ENCODE measurements at places on chromosomes 6 and 20.

DNA sequence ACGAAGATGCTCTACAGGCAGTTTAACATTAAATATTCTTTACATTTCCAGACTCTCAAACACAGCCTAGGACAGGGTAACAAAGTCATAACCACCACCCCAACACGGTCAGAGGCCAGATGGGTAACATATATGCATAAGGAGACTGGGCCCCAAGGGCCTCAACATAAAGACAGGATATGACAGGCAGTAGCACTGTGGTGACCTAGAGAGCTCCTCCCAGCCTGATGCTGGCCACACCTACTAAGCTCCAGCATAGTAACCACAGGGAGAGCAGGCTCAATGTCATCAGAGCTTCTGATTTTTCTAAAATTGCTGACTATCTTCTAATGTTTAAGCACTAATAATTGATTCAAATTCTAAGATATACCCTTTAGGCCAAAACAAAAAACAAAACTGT, 21.7 kb downstream of the SMLR1 start:
- DNase-seq: peak; percentile 5

- DNase-seq: no peak
Measured at GRCh38 chr6:132490024-132490423, 22.9 kb downstream of the STX7 start.

GRCh38 chr6:150636808-150637207, 37.1 kb downstream of the PLEKHG1 start:
- no peak for DNase-seq

GRCh38 chr6:44177691-44178423, 19.2 kb downstream of the CAPN11 start:
- no peak for DNase-seq

DNA sequence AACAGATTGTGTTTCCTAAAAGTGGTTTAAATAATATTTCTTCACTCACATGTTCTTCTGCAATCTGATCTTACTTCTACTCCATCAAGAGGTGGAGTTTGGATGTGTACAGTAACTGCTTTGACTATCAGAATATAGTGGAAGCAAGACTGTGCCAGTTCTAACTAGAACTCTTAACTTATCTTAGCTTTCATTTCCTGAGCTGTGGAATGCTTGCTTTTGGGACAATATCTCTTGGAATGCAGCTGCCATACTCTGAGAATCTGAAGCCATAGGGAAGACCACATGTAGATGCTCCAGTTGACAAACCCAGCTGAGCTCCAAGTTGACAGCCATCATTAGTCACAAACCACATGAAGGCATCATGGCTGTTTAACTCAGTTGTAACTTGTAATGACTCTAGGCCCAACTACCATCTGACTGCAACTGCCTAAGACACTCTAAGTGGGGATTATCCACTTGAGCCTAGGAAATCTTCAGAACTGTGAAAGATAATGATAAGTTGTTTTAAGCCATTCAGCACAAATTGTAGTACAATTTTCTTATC, 40.8 kb upstream of the MAN1A1 start:
- no peak for DNase-seq

DNA sequence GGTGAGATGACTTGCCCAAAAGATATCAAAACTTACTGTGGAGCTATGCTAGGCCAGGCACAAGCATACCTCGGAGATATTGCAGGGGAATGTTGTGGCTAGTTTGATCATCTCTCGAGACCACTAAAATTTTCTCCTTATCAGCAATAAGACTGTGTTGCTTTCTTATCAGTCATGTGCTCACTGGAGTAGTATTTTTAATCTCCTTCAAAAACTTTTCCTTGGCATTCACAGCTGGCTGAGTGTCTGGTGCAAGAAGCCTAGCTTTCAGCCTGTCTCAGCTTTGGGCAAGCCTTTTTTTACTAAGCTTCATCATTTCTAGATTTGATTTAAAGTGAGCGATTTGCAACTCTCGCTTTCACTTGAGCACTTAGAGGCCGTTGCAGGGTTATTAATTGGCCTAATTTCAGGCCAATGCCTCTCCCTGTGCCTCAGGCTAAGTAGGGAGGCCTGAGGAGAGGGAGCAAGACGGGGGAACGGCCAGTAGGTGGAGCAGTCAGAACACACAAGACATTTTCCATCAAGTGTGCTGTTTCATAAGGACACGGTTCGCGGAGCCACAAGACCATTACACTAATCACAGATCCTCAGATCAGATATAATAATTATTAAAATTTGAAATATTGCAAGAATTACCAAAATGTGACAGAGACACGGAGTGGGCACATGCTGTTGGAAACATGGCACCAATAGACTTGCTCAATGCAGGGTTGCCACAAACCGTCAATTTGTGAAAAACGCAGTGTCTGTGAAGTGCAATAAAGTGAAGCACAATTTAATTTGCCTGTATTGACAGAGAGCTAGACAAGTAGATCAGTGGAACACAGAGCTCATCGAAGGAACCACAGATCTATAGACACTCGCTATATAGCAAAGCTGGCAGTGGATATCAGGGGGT, 106.8 kb upstream of the SIRPG start:
- peak; percentile 35 for DNase-seq
